Pancreas (tissue), 10 donors: ENCODE measurements at places on chromosomes 12 and 14. TPM values are rescaled to one million over a fixed set of nuclear protein-coding genes. Genes with fewer than 3 reads are reported as not detected.

GRCh38 chr12:31117203-31118011 is 43.7 kb downstream of the DDX11 start:
- DNase-seq, result no peak

DNA sequence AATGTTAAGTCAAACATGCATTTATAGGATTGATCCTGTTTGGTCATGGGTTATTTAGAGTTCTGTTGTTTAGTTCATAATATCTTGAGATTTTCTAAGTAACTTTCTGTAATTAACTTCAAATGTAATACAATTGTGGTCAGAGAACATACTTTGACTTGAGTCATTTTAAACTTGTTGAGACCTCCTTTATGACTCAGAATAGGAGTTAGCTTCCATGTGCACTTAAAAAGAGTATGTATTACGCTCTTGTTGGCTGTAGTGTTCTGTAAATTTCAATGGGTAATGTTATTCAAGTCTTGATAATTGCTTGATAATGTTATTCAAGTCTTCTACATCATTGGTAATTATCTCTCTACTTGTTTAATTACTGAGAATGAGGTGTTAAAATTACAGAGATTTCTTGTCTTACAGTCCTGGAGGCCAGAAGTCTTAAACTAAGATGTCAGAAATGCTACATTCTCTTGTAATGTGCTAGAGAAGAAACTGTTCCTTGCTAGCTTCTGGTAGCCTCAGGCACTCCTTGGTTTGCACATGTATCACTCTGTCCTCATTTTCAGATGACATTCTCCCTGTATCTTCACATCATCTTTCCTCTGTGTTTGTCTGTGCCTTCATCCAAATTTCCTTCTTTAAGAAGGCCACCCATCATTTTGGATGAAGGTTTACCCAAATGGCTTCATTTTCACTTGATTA is 197.3 kb downstream of the TMTC3 start:
- no peak for DNase-seq

The KRT86 gene
- 2.1 TPM for total RNA-seq

The CIDEB gene
- total RNA-seq, result 11.0 TPM

The KLHDC1 gene
- 4.7 TPM for total RNA-seq

DNA sequence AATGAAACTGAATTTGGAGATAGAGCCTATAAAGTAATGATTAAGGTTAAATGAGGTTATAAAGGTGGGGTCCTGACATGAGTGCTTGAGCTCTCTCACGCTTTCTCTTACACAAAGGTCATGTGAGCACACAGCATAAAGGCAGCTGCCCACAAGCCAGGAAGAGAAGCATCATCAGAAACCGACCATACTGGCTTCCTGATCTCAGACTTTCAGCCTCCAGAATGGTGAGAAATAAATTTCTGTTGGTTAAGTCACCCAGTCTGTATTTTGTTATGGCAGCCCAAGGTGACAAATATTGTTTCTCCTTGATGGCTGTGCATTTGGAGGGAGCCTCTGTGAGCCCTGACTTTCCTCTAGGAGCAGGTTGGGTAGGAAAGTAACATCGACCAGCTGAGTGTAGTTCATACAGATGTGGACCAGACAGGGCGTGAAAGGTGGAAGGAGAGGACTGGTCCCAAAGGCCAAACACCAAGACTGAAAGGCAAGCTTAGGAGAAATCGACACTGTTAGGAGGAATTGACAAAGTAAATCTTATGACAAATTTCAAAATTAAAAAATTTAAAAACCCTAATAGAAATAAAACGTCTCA is 97.6 kb upstream of the SLC38A2 start:
- no peak for DNase-seq

DNA sequence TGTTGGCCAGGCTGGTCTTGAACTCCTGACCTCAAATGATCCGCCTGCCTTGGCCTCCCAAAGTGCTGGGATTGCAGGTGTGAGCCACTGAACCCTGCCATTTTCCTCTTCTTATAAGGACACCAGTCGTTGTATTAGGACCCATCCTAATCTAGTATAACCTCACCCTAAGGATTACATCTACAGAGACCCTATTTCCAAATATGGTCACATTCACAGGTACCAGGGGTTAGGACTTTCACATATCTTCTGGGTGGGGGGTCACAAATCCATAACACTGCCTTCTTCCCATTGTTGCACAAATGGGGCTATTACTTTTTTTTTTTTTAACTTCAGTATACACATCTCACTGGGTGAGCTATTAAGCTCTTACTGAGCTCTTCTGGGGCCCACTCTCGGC is 38.6 kb downstream of the ARF6 start:
- no peak for DNase-seq

The LGMN gene
- total RNA-seq, result 54.3 TPM

DNA sequence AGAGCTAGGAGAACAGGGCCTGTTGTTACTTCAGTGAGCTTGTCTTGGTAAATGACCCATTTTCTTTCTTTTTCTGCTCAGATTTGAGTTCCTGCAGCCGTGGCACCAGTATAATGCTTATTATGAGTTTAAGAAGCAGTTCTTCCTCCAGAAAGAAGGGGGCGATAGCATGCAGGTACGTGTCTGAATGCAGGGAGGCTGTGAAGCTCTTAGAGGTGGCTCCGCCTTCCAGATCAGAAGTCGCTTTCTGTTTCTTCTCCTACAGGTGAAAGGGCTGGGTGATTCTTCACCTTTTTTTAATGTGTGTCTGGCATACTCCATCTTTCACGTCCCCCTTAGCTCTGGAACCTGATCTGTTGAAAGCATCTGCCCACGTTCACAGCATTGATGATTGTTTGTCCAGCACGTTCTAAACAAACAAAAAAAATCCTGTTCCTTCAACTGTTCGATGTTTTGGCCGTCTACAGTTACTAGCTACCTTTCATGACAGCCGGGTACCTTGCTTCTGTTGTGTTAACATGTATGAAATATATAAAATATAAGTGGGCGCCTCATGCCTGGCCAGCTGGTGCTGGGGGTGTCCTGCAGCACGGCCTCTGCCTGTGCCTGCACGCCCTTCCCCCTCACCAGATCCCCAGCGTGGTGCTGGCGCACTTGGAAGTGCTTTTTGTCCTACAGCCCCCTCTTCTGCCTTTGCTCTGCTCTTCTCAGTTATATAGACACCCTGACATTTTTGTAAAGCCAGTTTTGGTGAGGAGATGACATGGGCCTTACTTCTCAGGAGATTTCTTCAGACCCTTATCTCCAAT is 44.6 kb downstream of the SFSWAP start:
- no peak for DNase-seq

The ASIC1 gene
- 0.75 TPM for total RNA-seq

GRCh38 chr14:76904100-76904739 is 78.0 kb downstream of the LRRC74A start:
- DNase-seq, result no peak

GRCh38 chr12:11894890-11895289 is 175.8 kb upstream of the BCL2L14 start:
- DNase-seq, result no peak

The RHOJ gene
- total RNA-seq, result 2.7 TPM
